Activated gamma-delta T cell treated with Interleukin-2 at 50 U/mL for 16 hours (primary cell): ENCODE measurements at places on chromosomes 2 and 18.

- no peak for DNase-seq
Measured at GRCh38 chr2:64036034-64036705, 16.9 kb upstream of the VPS54 start.

GRCh38 chr18:40159141-40160017 lies 1795.7 kb upstream of the PIK3C3 start:
- no peak for DNase-seq

GRCh38 chr2:4101936-4102335 lies 398.6 kb downstream of the DCDC2C start:
- no peak for DNase-seq

GRCh38 chr2:10482460-10482859 lies 34.3 kb upstream of the ODC1 start:
- no peak for DNase-seq
